ENCODE measurements at places on chromosomes 12 and 14.
A peak's percentile ranks its signal among the peaks of the same experiment; 100 is the strongest.

DNA sequence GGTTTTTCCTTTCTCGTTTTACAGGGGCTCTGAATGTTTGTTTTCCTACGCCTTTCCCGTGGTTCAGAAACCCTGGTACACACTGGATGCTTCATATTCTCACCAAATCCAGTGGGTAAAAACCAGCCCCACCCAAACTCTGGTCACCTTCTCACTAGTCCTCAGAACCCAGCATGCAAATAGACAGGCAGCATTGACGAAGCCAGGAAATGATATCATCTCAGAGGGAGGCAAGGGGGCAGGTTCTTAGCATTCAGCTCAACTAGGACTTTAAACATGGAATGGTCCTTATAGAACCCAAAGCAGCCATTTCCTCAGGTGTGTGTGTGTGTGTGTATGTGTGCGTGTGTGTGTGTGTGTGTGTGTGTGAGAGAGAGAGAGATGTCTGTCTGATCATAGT is 142.0 kb downstream of the KCNK10 start:
- no peak for DNase-seq

- DNase-seq = no peak
These were observed 35.8 kb upstream of the PRKAB1 start for GRCh38 chr12:119631930-119632678.

- DNase-seq = peak; percentile 69
These were observed 60.6 kb downstream of the ARL6IP4 start for GRCh38 chr12:123041042-123041531.

DNA sequence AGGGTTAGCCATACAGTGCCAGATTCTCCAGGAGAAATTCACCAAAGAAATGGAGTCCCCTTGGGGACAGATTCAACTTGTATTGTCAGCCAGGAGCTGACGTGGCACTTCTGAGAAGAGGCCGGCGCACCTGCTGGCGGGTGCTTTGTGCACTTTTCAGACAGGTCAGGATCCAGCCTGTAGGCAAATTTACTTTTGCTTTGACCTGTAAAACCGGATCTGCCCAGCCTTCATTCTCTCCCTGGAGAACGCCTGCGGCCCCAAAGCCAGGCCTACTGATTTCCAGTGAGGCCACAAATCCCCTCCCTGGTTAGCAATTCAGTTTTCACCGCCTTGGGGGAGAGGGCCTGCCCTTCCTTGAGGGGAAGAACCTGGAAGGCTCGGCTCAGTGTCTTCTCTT is 17.4 kb downstream of the P2RX4 start:
- no peak for DNase-seq

- no peak for DNase-seq
These were observed 260.5 kb downstream of the ADAMTS20 start for GRCh38 chr12:43291516-43291915.

GRCh38 chr14:97106609-97107008 is 309.4 kb downstream of the VRK1 start:
- DNase-seq = no peak

DNA sequence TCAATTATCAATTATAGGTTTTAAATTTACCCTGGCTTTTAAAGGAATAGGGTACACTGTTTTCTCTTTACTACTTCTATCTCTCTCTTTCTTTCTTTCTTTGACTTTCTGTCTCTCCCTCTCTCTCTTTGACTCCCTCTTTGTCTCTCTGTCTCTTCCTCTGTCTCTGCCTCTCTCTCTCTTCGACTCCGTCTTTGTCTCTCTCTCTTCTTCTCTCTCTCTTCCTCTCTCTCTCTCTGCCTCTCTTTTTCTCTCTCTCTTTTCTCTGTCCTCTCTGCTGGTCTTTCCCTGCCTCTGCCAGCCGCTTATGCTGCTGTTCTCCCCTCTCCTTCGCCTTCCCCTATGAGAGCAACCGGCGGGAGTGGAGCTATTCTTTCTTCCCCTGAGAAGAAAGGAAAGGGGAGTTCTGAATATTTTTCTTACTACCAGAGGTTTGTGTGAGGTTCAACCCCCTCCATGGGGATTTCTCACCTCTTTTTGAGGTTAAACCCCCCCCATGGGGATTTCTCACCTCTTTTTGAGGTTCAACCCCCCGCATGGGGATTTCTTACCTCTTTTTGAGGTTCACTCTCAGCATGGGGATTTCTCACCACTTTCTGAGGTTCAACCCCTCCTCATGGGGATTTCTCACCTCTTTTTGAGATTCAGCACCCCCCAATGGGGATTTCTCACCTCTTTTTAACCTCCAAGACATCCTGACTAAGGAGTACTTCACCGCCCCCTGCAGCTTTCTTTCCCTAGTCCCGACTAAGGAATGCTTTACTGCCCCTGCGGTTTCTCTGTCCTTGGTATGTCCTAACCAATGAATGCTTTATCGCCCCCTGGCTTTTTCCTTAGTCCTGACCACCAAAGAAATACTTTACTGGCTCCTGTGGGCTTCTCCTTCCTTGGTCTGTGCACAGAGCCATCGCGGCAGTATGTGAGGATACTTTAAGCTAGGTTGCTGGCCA is 27.4 kb upstream of the DDHD1 start:
- DNase-seq = no peak

GRCh38 chr12:113660936-113661335 is 189.3 kb upstream of the LHX5 start:
- DNase-seq = no peak

DNA sequence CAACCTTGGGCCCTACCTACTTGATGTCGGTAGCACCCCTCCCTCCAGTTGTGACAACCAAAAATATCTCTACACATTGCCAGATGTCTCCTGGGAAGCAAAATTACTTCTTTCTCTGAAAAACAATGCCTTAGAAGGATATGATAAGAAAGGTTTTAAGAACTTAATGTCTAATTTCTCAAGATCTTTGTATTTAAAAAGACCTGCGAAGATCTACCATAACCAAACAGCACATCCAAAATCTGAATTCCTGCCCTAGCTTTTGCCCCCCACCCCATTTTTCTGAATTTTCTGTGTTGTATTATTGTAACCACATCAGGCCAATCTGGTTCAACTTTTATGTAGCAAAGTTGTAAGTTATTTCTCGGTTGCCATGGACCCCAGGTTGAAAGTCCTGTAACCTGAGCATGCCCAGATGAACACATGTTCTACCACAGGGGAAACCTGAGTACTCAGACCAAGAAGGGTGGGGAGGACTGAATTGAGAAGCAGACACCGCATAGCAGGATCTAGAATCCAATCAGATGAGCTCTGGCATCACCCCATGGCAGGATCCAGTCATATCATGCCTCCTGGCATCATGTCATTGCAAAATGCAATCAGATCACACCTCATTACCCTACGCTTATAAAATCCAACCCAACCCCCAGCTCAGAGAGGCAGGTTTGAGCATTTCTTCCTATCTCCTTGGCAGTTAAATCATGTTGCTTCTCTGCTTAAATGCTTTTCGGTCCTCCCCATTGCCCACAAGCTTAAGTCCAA is 8.7 kb downstream of the TMEM253 start:
- no peak for DNase-seq

DNA sequence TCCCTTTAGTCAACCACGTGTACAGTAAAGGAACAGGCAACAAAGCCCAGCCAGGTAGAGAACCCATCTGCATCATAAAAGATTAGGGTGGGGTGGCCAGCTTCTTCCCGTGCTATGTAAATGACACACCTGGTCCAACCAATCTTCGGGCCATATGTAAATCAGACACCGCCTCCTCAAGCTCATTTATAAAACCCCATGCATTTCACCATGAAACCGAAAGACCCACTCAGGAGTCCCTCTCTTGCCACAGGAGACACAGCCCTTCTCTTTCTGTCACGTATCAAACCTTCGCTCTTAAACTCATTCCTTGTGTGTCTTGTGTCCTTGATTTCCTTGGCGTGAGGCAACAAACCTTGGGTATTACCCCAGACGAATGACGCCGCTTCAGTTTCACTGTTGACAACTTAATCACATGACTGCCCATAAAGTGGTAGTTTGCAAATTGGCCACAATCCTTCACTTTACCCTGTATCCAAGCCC is 59.8 kb upstream of the TBPL2 start:
- DNase-seq = no peak

Data from thymus (tissue), 14 donors.